ENCODE measurements at places on chromosomes 13 and 19.

- DNase-seq = peak; percentile 21
These were observed 1.4 kb downstream of the STK11 start for GRCh38 chr19:1206864-1207450.

GRCh38 chr19:1283207-1283916 lies 2.3 kb upstream of the EFNA2 start:
- DNase-seq = no peak

GRCh38 chr13:101875091-101875490 lies 422.6 kb downstream of the ITGBL1 start:
- DNase-seq = no peak

GRCh38 chr13:35741657-35742056 lies 265.2 kb upstream of the MAB21L1 start:
- no peak for DNase-seq

DNA sequence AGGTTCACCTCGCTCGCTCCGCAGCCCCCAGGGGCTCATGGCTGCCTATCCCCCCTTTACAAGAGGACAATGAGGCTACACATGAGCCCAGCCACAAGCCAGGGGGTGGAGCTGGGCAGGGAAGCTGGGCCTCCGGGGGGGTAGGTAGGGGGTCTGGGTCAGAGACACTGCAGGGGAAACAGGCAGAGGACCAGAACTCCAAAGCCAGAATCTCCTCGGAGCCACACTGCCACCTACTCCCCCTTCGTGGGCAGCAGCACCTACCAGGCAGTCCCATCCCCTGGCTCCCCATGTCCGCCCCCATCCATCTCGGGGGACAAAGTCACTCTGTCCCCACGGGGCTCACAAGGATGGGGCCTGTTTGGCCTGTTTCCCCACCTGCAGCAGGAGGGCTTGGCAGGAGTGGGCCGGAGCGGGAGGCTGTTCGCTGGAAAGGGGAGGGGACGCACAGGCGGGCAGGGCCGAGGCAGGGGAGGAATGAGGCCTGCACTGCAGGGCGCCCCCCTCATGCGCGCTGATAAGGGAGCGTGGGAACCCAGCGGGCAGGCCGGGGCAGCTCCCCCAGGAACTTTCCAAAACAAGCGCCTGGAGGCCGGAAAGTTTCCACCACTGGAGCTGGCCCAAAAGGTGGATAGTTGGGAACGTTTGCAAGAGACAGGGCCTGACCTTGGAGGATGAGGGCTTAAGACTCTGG lies 545 bp upstream of the ISYNA1 start:
- no peak for DNase-seq

GRCh38 chr19:54339646-54340358 lies 840 bp upstream of the LILRA4 start:
- no peak for DNase-seq

GRCh38 chr19:18214779-18215433 lies 11.1 kb upstream of the RAB3A start:
- DNase-seq = no peak

- no peak for DNase-seq
These were observed 748 bp upstream of the SIGLEC8 start for GRCh38 chr19:51458899-51459505.

GRCh38 chr19:33905473-33905936 lies 108.8 kb downstream of the KCTD15 start:
- no peak for DNase-seq

DNA sequence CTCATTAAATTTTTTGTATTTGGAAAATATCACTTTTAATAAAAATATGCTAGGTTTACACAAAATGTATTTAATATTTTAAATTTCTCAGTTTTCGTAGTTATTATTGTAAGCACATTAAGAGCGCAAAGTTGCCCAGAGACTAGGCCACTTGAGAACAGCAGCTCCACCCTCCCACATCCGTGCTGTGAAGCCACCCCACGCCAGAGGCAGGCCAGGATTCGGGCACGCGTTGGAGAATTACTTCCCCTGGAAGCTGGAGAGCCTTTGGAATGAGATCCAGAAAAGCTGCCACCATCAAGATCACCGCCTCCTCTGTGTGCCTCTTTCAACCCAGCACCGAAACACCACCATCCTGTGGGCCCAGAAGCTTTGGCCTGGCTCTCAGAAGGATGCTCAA lies 41.0 kb upstream of the SPACA7 start:
- no peak for DNase-seq

DNA sequence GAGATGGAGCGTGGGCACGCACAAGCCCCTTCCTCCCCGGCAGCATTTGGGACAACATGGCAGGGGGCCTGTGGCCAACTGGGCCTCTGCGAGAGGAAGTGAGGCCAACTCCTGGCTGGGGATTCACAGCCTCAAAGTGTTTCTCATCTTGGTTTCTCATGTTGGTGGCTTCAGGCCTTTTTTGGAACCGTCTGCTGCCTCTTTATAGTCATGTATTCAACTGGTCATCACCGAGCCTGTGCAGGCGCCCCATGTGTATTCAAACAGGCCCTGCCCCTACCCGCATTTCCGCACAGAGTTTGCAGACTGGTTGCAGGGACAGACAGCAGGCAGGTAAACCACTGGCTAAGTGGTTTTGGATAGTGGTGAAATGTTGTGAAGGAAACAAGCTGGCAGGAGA lies 17.3 kb upstream of the RELB start:
- no peak for DNase-seq

DNA sequence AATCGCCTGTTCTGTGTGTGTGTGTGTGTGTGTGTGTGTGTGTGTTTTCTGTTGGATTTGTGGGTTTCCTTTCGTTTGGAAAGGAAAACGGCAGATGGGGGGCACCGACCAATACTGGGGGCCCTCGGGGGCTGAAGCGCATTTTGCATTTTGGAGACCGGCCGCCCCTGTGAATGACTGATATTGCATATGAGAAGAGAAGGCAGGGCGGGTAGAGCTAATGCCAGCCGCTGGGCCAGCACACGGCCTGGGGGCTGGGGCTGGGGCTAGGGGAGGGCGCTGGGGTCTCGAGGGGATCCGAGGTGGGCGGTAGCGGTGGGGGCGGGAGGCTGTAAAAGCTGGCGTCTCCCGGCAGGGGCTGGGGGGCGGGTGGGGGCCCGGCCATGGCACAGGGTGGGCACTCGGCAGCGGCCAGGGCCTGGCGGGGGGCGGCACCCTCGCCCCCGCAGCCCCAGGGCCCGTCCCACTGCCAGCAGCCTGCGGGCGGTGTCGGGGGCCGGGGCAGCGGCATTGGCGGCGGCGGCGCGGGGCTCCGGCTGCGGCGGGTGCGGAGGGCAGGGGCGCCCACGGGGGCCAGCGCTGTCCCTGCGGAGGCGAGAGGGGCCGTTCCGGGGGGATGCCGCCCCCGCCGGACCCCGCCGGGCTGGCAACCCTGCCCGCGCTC lies 11.2 kb downstream of the ANO8 start:
- DNase-seq = no peak

- no peak for DNase-seq
These were observed 24.4 kb downstream of the FAM124A start for GRCh38 chr13:51246418-51247277.

GRCh38 chr13:89796196-89796595 lies 1551.3 kb upstream of the MIR17HG start:
- no peak for DNase-seq

- DNase-seq = no peak
These were observed 225.6 kb downstream of the RAP2A start for GRCh38 chr13:97659602-97660001.

DNA sequence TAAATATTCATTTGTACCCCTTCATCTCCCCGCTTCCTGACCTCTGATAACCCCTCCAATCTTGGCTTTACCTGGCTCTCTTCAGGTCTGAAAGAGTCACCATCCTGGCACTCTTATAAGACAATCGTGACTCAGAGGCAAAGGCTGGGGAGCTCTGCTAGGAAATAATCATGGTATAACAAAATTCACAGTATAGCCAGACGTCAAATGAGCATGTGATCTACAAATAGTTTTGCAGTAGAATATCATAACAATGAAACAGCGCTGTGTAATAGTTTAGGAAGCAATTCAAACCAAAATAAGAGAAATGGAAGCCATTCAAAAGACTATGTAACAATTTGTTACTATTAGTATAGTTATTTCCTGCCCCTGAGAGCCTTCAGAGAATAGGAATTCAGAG lies 34.2 kb downstream of the RXFP2 start:
- no peak for DNase-seq

- DNase-seq = no peak
These were observed 5.5 kb upstream of the ADGRE5 start for GRCh38 chr19:14375582-14376291.

DNA sequence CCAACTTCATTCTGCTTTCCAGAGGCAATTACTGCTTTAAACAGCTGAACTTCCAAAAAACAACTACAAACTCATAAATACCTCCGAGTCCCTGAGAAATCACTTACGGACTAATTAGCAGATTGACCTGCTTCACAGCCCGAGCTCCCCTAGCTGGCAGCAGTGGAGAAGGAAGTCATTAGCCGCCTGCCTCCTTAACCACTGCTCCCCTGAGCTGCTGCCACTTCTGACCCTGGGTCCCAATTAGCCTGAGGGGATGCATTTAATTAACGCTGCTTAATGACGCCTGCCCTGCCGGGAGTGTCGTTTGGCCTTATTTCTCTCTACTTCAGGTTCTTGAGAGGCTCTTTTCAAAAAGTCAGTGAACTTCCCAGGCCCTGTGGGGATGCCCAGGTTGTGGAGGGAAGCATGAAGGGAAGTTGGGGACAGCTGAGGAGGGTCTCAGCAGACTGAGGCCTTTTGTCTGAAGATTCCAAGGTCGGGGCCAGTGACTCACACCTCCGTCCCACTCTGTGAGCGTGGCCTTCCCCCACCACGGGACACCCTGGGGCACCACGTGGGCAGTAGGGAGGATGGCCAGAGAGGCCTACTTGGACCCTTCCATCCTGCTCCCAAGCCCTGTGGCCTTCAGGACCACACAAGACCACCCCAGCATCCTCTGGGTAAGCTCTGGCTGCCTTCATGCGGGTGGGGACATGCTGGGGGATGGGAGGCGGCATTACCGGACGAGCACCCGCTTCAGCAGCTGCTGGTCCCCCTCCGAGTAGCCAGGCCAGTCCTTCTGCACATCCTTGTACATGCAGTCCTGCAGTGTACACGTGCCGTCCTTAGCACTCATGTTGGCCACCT lies 19.8 kb upstream of the ISYNA1 start:
- DNase-seq = no peak
